Hepatocyte (in vitro differentiated cells): ENCODE measurements at places on chromosomes 2 and 18. TPM values are rescaled to one million over a fixed set of nuclear protein-coding genes. Genes with fewer than 3 reads are reported as not detected.

The PHOSPHO2 gene
- 7.2 and 8.1 TPM in 2 replicates for total RNA-seq

DNA sequence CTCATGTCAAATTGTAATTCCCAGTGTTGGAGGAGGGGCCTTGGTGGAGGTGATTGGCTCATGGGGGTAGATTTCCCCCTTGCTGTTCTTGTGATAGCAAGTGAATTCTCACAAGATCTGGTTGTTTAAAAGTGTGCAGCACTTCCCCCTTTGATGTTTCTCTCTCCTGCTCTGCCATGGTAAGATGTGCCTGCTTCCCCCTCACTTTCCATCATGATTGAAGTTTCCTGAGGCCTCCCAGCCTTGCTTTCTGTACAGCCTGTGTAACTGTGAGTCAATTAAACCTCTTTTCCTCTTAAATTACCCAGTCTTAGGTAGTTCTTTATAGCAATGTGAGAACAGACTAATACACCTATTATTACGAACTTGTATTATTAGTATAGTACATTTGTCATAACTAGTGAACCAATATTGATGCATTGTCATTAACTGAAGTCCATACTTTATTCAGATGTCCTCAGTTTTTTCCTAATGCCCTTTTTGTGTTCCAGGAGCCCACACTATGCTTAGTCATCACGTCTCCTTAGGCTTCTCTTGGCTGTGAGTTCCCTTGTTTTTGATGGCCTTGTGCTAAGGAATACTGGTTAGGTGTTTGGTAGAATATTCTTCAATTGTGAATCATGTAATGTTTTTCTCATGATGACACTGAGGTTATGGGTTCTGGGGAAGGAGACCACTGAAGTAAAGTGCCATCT is 4.5 kb upstream of the MAP3K2 start:
- no peak overlapping the region for H3K4me3 ChIP-seq
- H3K36me3 ChIP-seq, result no peaks in the 10 kb centered on the region
- peaks cover 14% of the 10 kb centered on the region for H3K4me1 ChIP-seq
- no peak for DNase-seq

The LOXL3 gene
- total RNA-seq, result 13.3 and 13.6 TPM in 2 replicates

- no peaks in the 10 kb centered on the region for H3K27me3 ChIP-seq
- H3K4me3 ChIP-seq, result no peak overlapping the region
- no peaks in the 10 kb centered on the region for H3K4me1 ChIP-seq
- DNase-seq, result no peak
- H3K36me3 ChIP-seq, result no peaks in the 10 kb centered on the region
Observed at GRCh38 chr2:116718451-116718850, 1096.0 kb upstream of the DDX18 start.

GRCh38 chr2:105744909-105745853 is at the start of gene NCK2:
NCK2 (plus strand) TSS chr2:105744912; CDS start chr2:105855064, 110,152 bp downstream.
- no peaks in the 10 kb centered on the region for H3K36me3 ChIP-seq
- H3K27me3 ChIP-seq, result no peaks in the 10 kb centered on the region
- peak within 1 kb of the TSS; percentile 87 for H3K4me3 ChIP-seq
- peak; percentile 59 for DNase-seq

DNA sequence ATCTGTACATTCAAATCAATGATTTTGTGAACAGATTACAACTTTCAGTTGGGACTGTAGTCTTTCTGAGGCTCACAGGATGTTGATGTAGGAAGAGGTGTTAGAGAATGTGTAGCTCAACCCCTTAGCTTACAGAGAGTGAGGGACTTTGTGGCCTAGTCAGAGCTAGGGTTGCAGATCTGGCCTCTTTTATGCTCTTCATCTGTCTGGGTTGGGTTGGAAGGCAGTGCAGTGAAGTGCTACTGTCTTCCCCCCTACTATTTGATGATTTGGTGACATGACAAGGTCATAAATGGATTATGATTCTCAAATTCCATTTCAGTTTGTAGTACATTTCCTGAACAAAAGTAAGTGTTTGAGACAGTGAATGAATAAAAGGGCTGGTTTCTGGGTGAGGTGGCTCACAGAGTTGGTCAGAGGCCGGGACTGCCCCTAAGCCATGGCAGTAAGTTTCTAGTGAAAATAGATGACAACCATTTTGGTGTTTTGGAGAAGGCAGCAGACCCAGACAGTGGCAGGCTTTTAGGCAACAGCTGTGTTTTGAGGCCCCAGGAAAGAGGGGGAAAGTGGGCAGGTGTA is 21.6 kb downstream of the MAP4K4 start:
- no peaks in the 10 kb centered on the region for H3K36me3 ChIP-seq
- no peak overlapping the region for H3K4me3 ChIP-seq
- no peak overlapping the region for H3K27ac ChIP-seq
- H3K4me1 ChIP-seq, result no peaks in the 10 kb centered on the region
- no peak for DNase-seq

DNA sequence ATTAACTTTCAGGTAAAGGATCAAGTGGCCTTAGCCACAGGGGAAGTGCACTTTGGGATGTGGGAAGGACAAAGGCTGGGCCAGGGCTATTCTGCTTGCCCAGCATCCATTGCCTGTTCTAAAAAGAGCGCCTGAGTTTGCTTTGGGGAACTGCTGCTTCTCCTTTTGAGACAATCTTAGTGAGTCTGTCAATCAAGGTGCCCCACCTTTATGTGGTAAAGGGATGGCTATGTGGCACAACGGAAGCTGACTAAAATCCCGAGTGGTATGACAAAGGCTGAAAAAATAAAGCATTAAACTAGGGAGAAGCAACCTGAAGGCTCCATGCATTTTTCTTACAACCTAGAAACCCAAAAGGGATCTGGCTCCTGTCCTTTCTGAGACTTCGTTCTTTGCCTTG is 540.5 kb downstream of the SLC4A3 start:
- H3K36me3 ChIP-seq, result no peaks in the 10 kb centered on the region
- no peak for DNase-seq
- no peak overlapping the region for H3K4me3 ChIP-seq
- H3K27me3 ChIP-seq, result no peaks in the 10 kb centered on the region
- no peaks in the 10 kb centered on the region for H3K4me1 ChIP-seq

The REEP1 gene
- total RNA-seq, result 24.2 and 26.5 TPM in 2 replicates

DNA sequence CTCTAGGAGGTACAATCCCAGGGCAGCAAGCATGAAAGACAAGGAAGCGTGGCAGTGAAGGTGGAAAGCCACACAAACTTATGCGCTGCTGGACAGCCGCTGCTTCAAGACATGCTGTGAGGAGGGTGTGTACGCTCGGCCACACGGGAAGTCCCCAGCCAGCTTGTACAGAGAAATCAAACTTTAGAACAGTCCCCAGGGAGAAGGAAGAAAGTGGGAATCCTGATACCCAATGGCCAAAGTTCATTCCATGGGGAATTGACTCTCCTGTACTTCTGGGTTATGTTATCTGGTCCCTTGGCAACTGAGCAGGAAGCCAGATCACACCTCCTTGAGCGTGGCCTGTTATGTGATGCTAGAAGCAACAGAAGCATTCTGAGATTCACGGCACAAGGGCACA is 86.1 kb upstream of the BOD1L2 start:
- no peaks in the 10 kb centered on the region for H3K4me1 ChIP-seq
- H3K4me3 ChIP-seq, result no peak overlapping the region
- H3K27me3 ChIP-seq, result no peaks in the 10 kb centered on the region
- peak; percentile 18 for DNase-seq

GRCh38 chr2:205989271-205990071 is 96.5 kb downstream of the INO80D start:
- no peaks in the 10 kb centered on the region for H3K27me3 ChIP-seq
- no peak for DNase-seq
- H3K27ac ChIP-seq, result no peak overlapping the region
- H3K4me1 ChIP-seq, result no peaks in the 10 kb centered on the region
- H3K4me3 ChIP-seq, result no peak overlapping the region

DNA sequence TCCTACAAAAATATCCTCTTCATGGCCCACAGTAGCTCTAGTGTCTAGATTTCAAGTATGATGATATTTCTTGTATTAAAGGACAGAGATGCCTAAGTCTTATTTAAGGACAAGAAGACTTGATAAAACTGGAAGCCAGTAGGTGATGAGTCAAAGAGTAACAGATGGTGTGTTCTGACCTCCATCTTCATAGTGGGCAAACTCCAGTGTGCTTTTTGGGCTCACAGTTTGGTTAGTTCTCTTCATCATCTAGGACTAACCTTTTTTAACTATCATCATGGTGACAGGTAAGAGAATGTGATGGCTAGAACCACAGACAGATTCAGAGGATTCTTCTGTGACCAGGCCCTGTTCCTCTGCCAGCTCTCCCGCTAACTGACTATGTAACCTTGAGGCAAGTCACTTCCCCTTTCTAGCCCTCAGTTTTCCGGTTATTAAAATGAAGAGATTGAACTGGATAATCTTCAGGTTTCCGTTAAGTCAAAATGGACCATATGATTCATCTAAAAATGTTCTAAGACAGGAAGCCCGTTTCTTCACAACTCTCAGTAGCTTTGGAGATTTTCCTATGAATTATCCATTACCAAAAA is 140.3 kb upstream of the RASGRP3 start:
- H3K27me3 ChIP-seq, result no peaks in the 10 kb centered on the region
- H3K27ac ChIP-seq, result no peak overlapping the region
- H3K36me3 ChIP-seq, result no peaks in the 10 kb centered on the region
- DNase-seq, result no peak
- H3K4me1 ChIP-seq, result no peaks in the 10 kb centered on the region
- no peak overlapping the region for H3K4me3 ChIP-seq

- no peak overlapping the region for H3K4me3 ChIP-seq
- peaks cover 13% of the 10 kb centered on the region for H3K4me1 ChIP-seq
- peak; percentile 43 for DNase-seq
- H3K27me3 ChIP-seq, result no peaks in the 10 kb centered on the region
- no peaks in the 10 kb centered on the region for H3K36me3 ChIP-seq
- H3K27ac ChIP-seq, result no peak overlapping the region
Observed at GRCh38 chr2:191501561-191502168, 176.3 kb upstream of the NABP1 start.

The REG1B gene
- total RNA-seq, result not detected in 2 replicates

The FHL2 gene
- total RNA-seq, result 17.9 and 19.7 TPM in 2 replicates

The CD8A gene
- 0.33 TPM in 1 of 2 replicates, not detected in the other for total RNA-seq

The HS1BP3 gene
- 25.8 and 26.8 TPM in 2 replicates for total RNA-seq

The REL gene
- total RNA-seq, result 9.5 and 12.3 TPM in 2 replicates

The PIGN gene
- 42.9 and 49.2 TPM in 2 replicates for total RNA-seq

DNA sequence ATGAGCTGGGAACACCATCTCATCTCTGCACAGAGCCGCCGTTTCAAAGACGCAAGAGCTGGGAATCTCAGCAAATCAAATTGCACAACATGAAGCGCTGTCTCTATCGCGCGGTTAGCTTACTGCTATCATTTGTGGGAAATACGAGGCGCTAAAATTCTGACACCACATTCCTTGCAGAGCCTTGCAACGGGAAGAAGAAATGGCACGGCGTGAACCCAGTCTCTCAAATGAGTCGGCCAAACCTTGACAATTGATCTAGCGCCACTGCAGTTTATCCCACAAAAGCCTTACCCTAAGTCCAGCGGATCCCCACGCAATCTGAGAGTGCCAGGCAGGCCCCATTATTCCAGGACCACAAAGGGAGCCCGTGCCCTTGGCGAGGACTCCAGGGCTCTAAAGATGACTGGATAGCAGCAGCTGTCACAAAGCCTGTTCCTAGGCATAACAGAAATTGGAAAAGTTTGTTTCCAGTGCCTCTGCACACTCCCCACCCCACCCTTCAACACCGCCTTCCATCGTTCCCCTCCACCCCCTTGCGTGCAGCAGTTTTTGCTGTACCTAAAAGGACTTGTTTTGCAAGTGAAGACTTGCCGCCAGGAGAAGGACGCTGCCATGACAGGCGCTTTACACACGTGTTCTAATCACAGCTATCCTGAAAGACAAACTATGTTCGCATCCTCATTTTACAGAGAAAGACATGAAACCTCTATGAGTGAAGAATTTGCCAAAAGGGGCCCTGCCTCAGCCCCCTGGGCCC is 252.4 kb downstream of the EIPR1 start:
- no peaks in the 10 kb centered on the region for H3K36me3 ChIP-seq
- no peak overlapping the region for H3K4me3 ChIP-seq
- H3K27ac ChIP-seq, result no peak overlapping the region
- no peaks in the 10 kb centered on the region for H3K27me3 ChIP-seq
- peaks cover 11% of the 10 kb centered on the region for H3K4me1 ChIP-seq

DNA sequence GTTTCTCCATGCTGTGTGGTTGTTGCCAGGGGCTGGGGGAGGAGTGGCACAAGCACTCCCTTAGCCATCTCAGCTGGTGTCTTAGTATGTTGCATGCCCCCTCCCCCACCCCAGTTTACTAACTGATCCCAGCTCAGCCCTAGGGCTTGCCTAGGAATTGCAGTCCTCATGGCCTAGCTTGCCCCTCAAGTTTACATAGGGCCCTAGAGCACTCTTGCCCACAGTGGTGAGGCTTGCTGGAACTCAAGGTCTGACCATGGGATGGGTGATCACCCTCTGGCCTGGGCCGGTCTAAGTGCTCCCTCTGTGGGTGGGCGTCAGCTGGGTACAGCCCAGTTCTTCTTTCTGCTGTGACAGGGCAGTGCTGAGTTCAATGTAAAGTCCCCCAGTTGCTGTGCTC is 156.1 kb upstream of the PIEZO2 start:
- H3K4me3 ChIP-seq, result no peak overlapping the region
- no peaks in the 10 kb centered on the region for H3K36me3 ChIP-seq
- no peak for DNase-seq

GRCh38 chr2:222609381-222609780 is 46.5 kb downstream of the FARSB start:
- DNase-seq, result no peak
- no peaks in the 10 kb centered on the region for H3K36me3 ChIP-seq
- H3K4me3 ChIP-seq, result no peak overlapping the region
- no peaks in the 10 kb centered on the region for H3K27me3 ChIP-seq
- no peaks in the 10 kb centered on the region for H3K4me1 ChIP-seq
- no peak overlapping the region for H3K27ac ChIP-seq

GRCh38 chr18:79524181-79525078 is 128.7 kb downstream of the NFATC1 start:
- no peaks in the 10 kb centered on the region for H3K4me1 ChIP-seq
- H3K27me3 ChIP-seq, result no peaks in the 10 kb centered on the region
- no peak overlapping the region for H3K4me3 ChIP-seq

The INHBB gene
- total RNA-seq, result 4.4 and 6.6 TPM in 2 replicates

DNA sequence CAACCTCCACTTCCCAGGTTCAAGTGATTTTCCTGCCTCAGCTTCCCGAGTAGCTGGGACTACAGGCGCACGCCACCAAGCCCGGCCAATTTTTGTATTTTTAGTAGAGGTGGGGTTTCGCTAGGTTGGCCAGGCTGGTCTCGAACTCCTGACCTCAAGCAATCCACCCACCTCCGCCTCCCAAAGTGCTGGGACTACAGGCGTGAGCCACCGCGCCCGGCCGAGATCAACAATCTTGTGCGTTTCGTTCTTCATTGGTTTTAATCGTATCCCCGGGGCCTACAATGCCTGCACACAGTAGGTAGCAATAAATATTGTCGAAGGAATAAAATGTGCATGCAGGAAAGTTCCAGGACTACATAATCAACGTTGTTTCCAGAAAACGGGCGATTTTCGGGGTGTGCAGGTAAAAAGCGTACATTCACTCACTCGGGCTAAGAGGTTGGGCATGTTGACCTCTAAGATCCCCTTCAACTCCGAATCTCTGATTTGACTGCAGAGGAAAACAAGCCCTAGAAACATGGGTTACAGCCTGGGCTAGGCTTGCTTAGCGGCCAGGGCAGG is 2.7 kb upstream of the SOS1 start:
- no peak for DNase-seq
- H3K36me3 ChIP-seq, result no peaks in the 10 kb centered on the region
- H3K27me3 ChIP-seq, result no peaks in the 10 kb centered on the region
- peak overlapping the region; percentile 97 for H3K27ac ChIP-seq
- peaks cover 26% of the 10 kb centered on the region for H3K4me1 ChIP-seq

- no peaks in the 10 kb centered on the region for H3K27me3 ChIP-seq
- no peaks in the 10 kb centered on the region for H3K4me1 ChIP-seq
- no peak overlapping the region for H3K4me3 ChIP-seq
Observed at GRCh38 chr2:228827056-228827700, 443.9 kb downstream of the PID1 start.
